ENCODE measurements at places on chromosomes 11 and 22. TPM values are rescaled to one million over a fixed set of nuclear protein-coding genes. Genes with fewer than 3 reads are reported as not detected.

OR8D4 gene
- total RNA-seq: not detected

KCNK7 gene
- total RNA-seq: 0.27 TPM

SCN4B gene
- total RNA-seq: 0.06 TPM

YPEL1 gene
- 0.08 TPM for total RNA-seq

CDC42EP1 gene
- 40.9 TPM for total RNA-seq

CALCA gene
- total RNA-seq: not detected

FADS2 gene
- 259 TPM for total RNA-seq

APOA5 gene
- not detected for total RNA-seq

OR6A2 gene
- total RNA-seq: not detected

Measured in A549 treated with DMSO at 1 μM for 4 hours (cell line).